Subcutaneous adipose tissue (tissue), 4 donors: ENCODE measurements at places on chromosomes 16 and 17. TPM values are rescaled to one million over a fixed set of nuclear protein-coding genes. Genes with fewer than 3 reads are reported as not detected.

The LRRC37A gene
- 3.4 TPM for total RNA-seq

The KIFC3 gene
- total RNA-seq, result 58.8 TPM

The NOD2 gene
- 0.94 TPM for total RNA-seq

The GPR139 gene
- not detected for total RNA-seq

The RASL10B gene
- 35.2 TPM for total RNA-seq

The TBC1D3B gene
- total RNA-seq, result not detected

The KRT24 gene
- total RNA-seq, result not detected

The PLK1 gene
- total RNA-seq, result 1.1 TPM

The RSKR gene
- 12.3 TPM for total RNA-seq

The AMDHD2 gene
- 34.3 TPM for total RNA-seq

The TSPOAP1 gene
- 0.85 TPM for total RNA-seq

The CRYBA1 gene
- total RNA-seq, result not detected

The PHB1 gene
- 80.2 TPM for total RNA-seq

The SOCS3 gene
- 33.3 TPM for total RNA-seq

The NPIPB8 gene
- total RNA-seq, result not detected

The TMEM100 gene
- total RNA-seq, result 67.6 TPM

The FOXO3B gene
- total RNA-seq, result 3.7 TPM

The CD300H gene
- not detected for total RNA-seq

The PIGS gene
- total RNA-seq, result 39.9 TPM

The CIBAR2 gene
- total RNA-seq, result not detected

The SPG7 gene
- total RNA-seq, result 111 TPM

The NPIPA8 gene
- total RNA-seq, result 18.9 TPM

The LRRC37B gene
- total RNA-seq, result 22.4 TPM

The CASKIN2 gene
- total RNA-seq, result 5.6 TPM

The SLX1A gene
- 34.3 TPM for total RNA-seq

The TBC1D3I gene
- not detected for total RNA-seq

The MEFV gene
- 3.0 TPM for total RNA-seq

The ABCC11 gene
- not detected for total RNA-seq

The GAST gene
- not detected for total RNA-seq

The CLEC18B gene
- total RNA-seq, result not detected

The KRTAP4-5 gene
- not detected for total RNA-seq

The SKAP1 gene
- total RNA-seq, result 3.1 TPM

The SLC9A5 gene
- 2.3 TPM for total RNA-seq

The TTYH2 gene
- total RNA-seq, result 4.6 TPM

The PIRT gene
- total RNA-seq, result not detected

The ACLY gene
- 50.9 TPM for total RNA-seq

The HBZ gene
- 0.88 TPM for total RNA-seq

The ST6GALNAC2 gene
- total RNA-seq, result 18.0 TPM

The ITGAX gene
- 158 TPM for total RNA-seq

The SOX15 gene
- 1.0 TPM for total RNA-seq

The SPNS3 gene
- not detected for total RNA-seq

The KRT9 gene
- total RNA-seq, result not detected

The TP53TG3C gene
- total RNA-seq, result not detected

The CNTNAP1 gene
- total RNA-seq, result 3.1 TPM

The HCRT gene
- total RNA-seq, result not detected

The UBE2G1 gene
- 54.0 TPM for total RNA-seq

The SCNN1B gene
- 2.9 TPM for total RNA-seq

The ZFPM1 gene
- 0.44 TPM for total RNA-seq

The KRTAP3-1 gene
- not detected for total RNA-seq
